ENCODE measurements at places on chromosomes 2 and 18.

GRCh38 chr2:103656558-103656957 lies 894.7 kb downstream of the TMEM182 start:
- DNase-seq, result no peak

- no peak for DNase-seq
Measured at GRCh38 chr2:191155608-191156071, 4.8 kb upstream of the STAT4 start.

DNA sequence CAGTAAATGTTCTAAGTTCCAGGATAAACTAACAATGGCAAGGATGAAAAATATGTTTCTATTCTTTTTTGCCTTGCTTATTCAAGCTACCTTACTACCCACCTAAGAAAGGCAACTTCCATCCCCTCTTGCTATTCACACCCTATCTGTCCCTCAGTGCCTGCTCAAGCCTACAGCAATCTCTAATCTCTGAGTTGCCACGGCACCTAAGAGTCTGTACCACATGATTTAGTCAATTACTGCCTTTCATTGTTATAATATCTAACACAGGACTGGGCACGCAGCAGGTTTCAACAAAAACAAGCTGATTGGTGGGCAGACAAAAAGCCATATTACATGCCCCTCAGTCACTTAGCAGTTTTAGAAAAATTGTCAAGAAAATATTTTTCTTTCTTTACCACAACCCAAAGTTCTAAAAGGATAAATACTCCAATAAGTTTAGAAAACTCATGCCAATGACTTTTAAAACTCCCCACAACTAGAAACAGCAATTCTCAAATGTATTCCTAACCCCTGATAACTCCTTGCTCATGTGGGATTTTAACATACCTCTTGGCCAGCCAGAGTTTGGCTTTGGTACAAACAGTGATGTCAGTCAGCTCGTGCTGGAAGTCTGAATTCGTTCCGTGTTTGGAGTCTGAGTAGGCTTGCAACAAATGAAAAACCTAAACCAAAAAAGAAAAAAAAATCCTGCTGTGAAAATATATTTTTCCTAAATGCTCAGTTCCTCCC lies 117.3 kb upstream of the ZFP36L2 start:
- DNase-seq, result no peak

DNA sequence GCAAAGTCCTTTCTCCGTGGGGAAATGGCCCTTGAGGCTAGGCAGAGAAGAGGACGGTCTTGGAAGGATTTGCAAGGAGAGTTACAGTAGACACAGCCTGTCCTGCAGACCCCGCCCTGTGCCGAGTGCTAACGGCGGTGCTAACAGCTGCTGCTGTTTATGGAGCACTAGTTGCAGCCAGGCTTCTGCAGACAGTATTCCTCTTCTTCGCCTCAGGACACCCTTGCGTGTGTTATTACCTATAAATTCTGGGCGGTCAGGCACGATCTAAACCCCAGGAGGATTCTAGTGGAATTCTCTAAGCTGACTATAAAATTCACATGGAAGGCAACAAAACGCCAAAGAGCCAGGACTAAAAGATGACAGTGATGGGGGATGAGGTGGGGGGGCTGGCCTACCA lies 139.8 kb downstream of the GLI2 start:
- no peak for DNase-seq

DNA sequence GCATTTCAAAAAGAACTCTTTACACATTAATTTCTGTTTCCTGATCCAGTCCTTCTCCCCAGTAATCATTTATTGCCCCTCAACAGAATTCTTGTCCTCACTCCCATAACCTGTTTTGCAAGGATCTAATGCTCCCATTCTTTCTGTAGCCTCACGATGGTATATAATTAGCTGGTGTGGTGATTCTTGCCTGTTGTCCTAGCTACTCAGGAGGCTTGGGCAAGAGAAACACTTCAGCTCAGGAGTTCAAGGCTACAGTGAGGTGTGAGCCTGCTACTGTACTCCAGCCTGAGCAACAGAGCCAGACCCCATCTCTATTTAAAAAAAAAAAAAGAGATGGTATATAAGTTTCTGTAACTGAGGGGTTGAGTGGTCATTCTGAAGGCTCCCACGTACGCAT lies 7.7 kb upstream of the TRAPPC8 start:
- DNase-seq, result no peak

DNA sequence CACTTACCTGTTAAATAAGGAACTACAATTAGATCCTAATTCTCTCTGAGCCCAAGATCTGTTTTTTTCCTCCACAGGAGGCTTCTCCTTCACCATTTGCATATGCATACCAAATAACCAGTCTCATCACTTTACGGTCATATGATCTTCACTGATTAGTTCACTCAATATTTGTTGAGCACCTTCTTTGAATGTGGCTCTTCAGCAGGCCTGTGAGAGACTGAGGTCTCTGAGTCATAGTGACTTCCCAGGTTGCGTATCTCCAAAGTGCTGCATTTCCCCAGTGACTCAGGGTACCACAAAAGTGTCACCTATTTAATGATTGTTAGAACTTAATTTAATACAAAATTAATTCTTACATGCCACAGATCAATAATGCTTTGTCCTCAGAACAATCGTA lies 108.8 kb upstream of the TRIB2 start:
- DNase-seq, result no peak

GRCh38 chr2:88329815-88330603 lies 122.5 kb downstream of the FOXI3 start:
- DNase-seq, result no peak

DNA sequence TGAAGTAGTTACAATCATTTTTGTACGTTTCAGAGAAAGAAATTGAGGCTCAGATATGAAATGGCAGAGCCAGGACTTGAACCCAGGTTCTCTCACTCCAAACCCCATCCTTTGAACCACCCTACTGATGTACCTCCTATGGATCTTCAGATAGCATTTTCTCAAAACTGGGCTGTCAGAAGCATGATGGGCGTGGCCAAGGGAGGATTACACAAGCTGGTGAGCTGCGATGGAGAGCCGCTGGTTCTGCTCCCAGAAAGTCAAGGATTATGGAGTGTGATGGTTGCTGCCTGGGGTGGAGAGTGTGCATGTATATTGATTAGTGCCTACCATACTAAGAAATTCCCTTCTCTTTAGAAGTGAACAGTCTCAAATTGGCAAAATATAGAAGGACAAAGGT lies 47.0 kb upstream of the PPP1CB start:
- DNase-seq, result no peak

DNA sequence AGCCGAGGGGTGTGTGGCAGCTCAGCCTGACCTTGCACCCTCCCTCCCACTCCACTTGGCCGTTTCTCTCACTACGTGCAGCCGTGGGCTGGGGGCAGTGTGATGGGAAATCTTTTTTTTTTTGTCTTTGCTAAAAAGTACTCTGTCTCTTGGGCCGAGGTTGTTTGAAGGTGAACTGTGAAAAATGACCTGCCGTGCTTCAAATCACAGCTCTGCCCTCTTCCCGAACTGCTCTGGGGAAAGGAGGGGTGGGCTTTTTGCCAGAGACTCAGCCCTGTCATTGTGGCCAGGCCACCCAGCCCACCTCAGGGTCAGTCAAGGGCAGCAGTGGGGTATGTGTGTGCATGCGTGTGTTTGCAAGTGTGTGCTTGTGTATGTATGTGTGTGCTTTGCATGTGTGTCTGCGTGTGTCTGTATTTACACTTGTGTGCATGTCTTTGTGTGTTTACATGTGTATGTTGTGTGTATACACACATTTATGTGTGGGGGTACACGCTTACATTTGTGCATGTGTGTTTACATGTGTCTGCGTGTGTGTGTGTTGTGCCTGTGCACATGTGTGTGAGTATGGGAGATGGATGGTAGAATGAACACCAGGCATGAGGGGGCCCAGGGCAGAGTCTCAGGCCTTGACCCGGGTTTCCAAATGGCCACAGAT lies 61.3 kb upstream of the HAAO start:
- DNase-seq, result no peak

DNA sequence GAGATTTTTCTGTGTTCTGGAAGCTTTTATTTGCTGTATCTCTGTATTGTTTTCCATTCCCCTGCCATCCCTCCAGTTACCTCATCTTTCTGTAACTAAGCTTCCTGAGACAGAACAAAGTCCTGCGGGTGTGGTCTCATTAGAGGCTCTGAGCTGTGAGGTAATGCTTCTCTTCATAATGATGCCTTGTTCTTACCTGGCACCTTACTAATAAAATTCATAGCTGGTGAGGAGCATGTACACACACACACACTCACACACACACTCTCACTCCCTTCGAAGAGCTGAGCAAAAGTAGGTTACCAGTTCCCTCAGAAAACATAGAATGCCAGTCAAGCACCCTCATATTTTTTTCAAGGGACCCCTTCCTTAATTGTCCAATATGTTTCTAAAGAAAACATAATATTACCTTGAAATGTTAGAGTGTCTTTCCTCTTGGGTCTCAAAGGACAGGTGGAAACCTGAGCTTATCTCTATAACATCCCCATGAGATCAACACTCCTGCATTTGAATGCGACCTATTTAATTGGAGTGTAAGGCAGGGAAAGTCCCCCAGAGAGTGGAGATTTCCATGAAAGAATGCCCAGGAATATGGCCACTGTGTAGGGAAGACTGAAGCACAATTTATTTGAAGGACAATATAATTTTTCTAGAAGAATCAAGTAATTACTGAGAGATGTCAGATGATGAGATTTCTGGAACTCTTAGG lies 161.6 kb upstream of the NCK2 start:
- DNase-seq, result no peak

DNA sequence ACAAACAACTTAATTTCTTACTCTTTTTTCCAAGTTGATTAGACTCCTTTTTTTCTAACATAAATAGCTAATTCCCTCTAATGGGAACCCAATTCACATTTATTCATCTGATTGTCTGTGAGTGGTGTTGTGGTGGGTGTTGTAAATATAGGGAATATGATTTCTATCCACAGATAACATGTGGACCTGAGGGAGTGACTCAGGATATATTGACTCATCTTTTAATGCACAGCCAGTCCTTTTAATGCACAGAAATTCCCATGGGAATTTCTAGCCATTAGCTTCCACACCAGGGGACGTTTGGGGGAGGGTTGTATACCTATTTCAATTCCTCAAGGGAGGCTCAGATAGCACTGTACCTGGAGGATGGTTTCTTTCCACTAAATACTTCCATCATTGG lies 1339.6 kb upstream of the LRRTM1 start:
- DNase-seq, result no peak

GRCh38 chr2:23607925-23608324 lies 222.9 kb downstream of the KLHL29 start:
- no peak for DNase-seq

DNA sequence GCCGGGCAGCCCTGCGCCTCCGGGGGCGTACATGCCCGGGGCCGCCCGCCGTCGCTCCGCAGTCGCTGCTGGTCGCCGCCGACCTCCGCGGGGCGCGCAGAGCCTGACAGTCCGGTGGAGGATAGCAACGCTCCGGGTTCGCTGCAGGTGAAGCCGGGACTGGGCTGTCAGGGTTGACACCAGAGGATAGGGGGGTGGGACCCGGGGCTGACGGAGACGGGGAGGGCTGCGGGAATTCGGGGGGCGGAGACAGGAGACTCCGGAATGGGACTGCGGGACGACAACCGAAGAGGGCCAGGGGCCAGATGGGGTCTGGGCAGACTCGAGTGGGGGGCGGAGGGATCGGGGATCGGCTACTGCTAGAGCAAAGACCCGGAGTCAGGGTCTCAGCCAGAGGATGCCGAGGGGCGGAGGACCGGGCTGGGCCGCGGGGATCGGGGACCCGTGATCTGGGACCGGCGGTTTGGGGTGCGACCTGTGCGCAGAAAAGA lies 403 bp downstream of the TMEM127 start:
- DNase-seq, result no peak

DNA sequence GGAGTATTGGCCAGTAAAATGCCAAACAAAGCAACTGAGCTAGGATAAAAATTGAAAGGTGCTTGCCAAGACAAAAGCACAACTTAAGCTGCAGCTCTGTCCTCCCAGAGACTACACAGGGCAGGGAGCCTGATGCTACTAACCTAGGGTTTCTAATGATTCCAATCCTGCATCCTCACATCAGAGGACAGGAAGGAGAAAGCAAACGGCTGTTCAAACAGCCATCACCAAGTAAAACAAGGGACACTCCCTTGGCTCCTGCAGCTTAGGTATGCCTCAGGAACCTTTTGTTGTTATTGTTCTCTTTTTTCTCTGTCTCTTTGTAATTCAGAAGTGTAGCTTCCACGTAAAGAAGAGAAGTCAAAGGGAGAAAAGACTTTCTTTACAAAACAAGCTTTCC lies 99.5 kb downstream of the TCF4 start:
- no peak for DNase-seq

- no peak for DNase-seq
Measured at GRCh38 chr2:130391872-130392670, 36.2 kb downstream of the PTPN18 start.

GRCh38 chr2:79750321-79750720 lies 237.5 kb downstream of the CTNNA2 start:
- DNase-seq, result no peak

DNA sequence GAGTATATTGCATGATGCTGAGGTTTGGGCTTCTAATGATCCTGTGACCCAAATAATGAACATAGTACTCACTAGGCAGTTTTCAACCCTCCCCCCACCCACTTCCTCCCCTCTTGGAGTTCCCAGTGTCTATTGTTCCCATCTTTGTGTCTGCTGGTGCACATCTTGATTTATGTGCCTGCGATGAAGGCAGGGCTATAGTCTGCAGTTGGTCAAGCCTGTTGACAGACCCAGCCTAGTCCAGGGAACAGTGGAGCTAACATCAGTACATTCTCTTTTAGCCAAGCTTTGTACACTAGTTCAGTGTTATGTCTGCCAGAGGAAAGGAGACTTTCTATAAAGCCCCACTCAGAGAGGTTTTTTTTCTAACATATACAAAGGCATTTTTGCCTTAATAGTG lies 287.6 kb downstream of the CPS1 start:
- no peak for DNase-seq

DNA sequence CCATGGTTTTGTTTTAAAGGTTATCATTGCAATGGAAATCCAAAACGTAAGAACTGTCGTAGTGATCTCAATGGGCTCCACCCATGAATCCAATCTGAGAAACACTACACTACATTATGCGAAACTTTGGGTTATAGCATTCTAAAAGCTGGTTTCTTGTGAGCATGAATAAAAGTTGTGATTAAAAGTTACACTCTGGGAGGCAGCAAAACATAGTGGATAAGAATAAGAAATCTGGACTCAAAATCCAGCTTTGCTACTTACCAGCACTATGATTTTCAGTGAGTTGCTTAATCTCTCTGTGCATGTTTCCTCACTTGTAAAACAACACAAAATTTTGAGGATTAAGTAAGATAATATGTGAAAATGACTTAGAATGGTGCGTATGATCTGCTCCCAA lies 25.7 kb upstream of the THOC1 start:
- no peak for DNase-seq

DNA sequence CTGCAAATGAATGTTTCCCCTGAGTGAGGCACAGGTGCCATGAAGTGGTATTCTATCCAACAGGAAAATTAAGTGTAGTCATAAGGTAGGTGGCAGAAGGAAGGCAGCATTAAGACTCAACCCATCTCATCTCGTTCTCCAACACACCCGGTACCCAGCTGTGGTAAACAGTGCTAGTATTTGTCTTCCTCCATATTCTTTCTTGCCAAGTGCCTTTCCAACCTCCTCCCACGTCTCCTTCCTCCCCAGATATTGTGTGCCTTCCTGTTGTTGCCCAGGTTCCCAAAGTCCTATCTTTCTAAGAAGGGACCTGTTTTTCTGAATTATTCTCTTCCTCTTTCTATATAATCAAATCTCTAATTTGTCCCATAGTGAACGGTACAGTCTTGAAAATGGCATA lies 83.5 kb downstream of the CRIM1 start:
- DNase-seq, result no peak

- DNase-seq, result no peak
Measured at GRCh38 chr2:45237850-45238542, 228.7 kb upstream of the SIX2 start.

GRCh38 chr18:70491734-70492348 lies 203.0 kb downstream of the SOCS6 start:
- DNase-seq, result peak; percentile 14

All from glomerular endothelial cell (primary cell).